ENCODE measurements at places on chromosomes 5 and 9. TPM values are rescaled to one million over a fixed set of nuclear protein-coding genes. Genes with fewer than 3 reads are reported as not detected.

- no peak overlapping the region for H3K27ac ChIP-seq
- no peaks in the 10 kb centered on the region for H3K36me3 ChIP-seq
- H3K27me3 ChIP-seq: no peaks in the 10 kb centered on the region
- no peaks in the 10 kb centered on the region for H3K4me1 ChIP-seq
Observed at GRCh38 chr5:124995421-124995820, 249.0 kb upstream of the ZNF608 start.

Gene OR1J2
- total RNA-seq: not detected

- peak overlapping the region; percentile 65 for H3K4me3 ChIP-seq
- H3K36me3 ChIP-seq: no peaks in the 10 kb centered on the region
- H3K4me1 ChIP-seq: no peaks in the 10 kb centered on the region
- no peak for DNase-seq
- H3K27ac ChIP-seq: no peak overlapping the region
- H3K27me3 ChIP-seq: no peaks in the 10 kb centered on the region
Observed at GRCh38 chr9:131095666-131096268, 564 bp upstream of the AIF1L start.

DNA sequence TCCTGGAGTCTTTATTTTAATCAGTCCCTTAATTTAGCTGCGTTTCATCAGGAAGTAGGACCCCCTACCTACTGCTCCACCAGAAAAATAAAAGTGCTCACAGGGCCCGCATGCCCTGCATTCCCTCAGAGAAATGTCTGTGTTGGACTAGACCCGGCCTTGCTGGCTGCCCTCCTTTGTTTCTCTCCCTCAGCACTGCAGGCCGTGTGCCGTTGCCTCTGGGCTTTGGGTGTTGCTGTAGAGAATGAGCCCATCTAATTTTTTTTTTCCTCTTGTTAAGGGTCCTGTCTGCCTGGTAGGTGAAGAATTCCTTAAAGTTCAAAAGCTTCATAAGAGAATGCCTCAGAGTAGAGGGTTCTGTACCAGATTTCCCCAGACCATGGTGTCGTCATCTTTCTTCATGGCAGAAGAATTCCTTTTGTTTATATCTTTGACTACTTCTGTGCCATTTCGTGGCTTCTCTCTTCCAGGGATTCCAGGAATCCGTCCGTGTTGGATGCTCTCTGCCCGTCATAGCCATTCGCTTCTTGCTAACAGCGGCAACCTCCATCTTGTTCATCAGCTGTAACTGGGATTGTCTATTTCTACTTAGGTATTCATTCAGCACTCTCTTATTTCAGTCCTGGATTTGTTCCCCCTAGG, 49.8 kb upstream of the ANGPTL2 start:
- DNase-seq: no peak
- no peak overlapping the region for H3K27ac ChIP-seq
- H3K4me3 ChIP-seq: no peak overlapping the region
- no peaks in the 10 kb centered on the region for H3K4me1 ChIP-seq
- H3K27me3 ChIP-seq: no peaks in the 10 kb centered on the region

GRCh38 chr9:72743836-72744235, 209.0 kb downstream of the ALDH1A1 start:
- no peaks in the 10 kb centered on the region for H3K36me3 ChIP-seq
- DNase-seq: no peak
- H3K27me3 ChIP-seq: no peaks in the 10 kb centered on the region
- H3K4me3 ChIP-seq: no peak overlapping the region
- H3K4me1 ChIP-seq: no peaks in the 10 kb centered on the region
- H3K27ac ChIP-seq: no peak overlapping the region

DNA sequence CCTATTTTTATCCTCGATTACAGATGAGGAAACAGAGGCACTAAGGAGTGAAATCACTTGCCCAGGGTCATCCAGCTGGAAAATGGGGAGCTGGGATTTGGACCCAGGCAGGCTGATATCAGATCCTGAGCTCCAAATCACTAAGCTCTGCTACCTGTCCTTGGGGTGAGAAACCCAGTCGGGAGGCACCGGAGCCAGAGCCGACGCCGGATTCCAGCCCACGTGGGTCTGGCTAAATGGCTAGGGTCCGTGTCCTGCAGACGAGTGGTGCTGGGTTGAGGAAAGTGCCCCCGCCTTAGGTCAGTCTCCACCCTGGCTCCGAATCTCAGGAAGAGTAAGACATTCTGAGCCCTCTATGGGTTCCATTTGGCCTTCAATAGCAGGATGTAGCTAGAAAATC, 61.3 kb upstream of the GGTA1 start:
- no peak overlapping the region for H3K27ac ChIP-seq
- no peaks in the 10 kb centered on the region for H3K27me3 ChIP-seq
- DNase-seq: no peak
- H3K36me3 ChIP-seq: no peaks in the 10 kb centered on the region
- H3K4me1 ChIP-seq: peaks cover 48% of the 10 kb centered on the region

Gene MAP1B
- 8.5 TPM for total RNA-seq

DNA sequence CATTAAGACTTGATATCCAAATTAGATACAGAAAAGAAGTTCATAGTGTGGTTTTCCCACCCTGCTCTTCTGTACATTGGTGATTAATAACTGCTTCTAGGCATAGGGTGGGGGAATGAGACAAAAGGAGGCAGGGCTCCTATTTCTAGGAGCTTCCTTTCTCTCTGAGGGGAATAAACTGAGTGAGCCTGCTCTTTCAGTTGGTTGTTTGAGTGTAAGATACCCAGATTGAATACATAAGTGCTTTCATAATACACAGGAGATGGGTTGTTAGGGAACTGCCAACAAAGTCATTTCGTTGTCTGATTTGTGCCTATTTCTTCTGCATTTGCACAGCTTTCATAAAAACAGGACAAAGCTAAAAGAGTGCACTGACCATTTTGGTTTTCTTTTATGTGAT, 48.9 kb upstream of the TTC23L start:
- H3K36me3 ChIP-seq: no peaks in the 10 kb centered on the region
- no peak for DNase-seq
- no peaks in the 10 kb centered on the region for H3K27me3 ChIP-seq
- H3K4me1 ChIP-seq: no peaks in the 10 kb centered on the region

- H3K27me3 ChIP-seq: no peaks in the 10 kb centered on the region
- no peaks in the 10 kb centered on the region for H3K4me1 ChIP-seq
- H3K36me3 ChIP-seq: no peaks in the 10 kb centered on the region
- H3K4me3 ChIP-seq: no peak overlapping the region
- no peak overlapping the region for H3K27ac ChIP-seq
Observed at GRCh38 chr9:117444501-117444900, 29.6 kb upstream of the ASTN2 start.

Gene PCDHGB2
- total RNA-seq: 2.4 TPM

DNA sequence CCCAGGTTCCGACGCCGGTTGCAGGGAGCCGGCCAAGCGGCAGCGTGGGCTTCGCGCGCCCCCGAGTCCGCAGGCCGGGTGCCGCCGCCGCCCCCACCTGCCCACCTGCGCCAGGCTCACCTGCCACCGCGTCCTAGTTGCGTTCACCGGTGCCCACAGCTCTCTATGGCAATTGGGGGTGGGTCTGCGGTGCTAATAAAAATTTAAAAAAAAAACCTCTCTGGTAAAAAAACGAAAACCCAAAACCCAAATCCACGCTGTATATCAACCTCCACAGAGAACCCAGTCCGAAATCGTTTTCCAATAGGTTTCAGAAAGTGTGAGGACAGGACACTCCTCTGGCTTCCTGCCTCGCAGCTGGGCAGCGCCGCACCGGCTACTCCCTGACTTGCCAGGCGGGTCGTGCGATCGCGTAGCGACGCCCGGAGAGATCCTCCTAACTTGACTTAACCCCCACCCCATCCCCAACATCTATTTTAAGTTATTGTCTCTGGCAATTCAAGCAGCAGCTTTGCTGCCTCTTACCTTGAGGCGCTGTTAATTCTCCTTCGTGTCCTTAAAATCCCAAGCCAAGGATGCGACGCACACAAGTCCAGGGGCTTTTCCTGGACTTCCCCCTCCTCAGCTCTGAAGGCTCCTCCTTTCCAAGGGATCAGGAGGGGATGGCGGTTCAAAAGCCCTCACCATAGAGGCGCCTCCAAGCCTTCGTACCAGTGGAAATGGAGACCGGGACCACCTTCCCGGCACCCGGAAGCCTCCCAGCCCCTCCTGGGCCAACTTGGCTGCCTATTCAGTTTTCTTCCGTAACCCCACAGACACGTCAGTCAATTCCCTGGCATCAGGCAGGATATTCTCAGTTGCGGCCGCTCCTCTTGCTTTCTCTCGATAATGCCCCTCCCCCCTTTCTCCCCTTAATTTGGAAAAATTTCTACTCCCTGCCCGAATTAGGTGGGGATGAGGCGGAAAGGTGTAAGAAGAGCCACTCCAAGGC, 1639.4 kb upstream of the C9orf72 start:
- H3K36me3 ChIP-seq: no peaks in the 10 kb centered on the region
- H3K27ac ChIP-seq: no peak overlapping the region
- no peaks in the 10 kb centered on the region for H3K27me3 ChIP-seq
- no peak for DNase-seq
- H3K4me3 ChIP-seq: peak overlapping the region; percentile 36
- H3K4me1 ChIP-seq: no peaks in the 10 kb centered on the region

- no peaks in the 10 kb centered on the region for H3K27me3 ChIP-seq
- no peaks in the 10 kb centered on the region for H3K36me3 ChIP-seq
- H3K27ac ChIP-seq: no peak overlapping the region
Observed at GRCh38 chr9:90789408-90789807, 12.2 kb upstream of the SYK start.

DNA sequence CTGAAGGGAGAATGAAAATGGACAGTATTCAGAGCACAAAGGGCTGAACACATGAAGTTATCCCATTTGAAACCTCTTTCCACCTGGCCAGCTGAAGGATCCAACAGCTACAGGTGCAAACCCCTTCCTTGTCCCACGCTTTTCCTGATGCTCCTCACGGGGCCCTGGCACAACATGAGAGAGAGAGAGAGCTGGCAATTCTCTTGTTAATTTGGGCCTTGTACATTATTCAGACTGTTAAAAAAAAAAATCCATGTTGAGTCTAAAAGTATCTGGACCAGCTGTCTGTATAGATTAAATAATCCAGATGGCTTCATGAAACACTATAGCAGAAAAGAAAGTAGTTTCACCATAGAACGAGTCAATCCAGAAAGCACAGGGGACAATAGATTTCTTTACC, 74.1 kb downstream of the HMHB1 start:
- H3K27ac ChIP-seq: no peak overlapping the region
- no peaks in the 10 kb centered on the region for H3K36me3 ChIP-seq
- H3K4me3 ChIP-seq: no peak overlapping the region
- no peaks in the 10 kb centered on the region for H3K27me3 ChIP-seq
- H3K4me1 ChIP-seq: peaks cover 27% of the 10 kb centered on the region

Gene LEAP2
- 1.1 TPM for total RNA-seq

DNA sequence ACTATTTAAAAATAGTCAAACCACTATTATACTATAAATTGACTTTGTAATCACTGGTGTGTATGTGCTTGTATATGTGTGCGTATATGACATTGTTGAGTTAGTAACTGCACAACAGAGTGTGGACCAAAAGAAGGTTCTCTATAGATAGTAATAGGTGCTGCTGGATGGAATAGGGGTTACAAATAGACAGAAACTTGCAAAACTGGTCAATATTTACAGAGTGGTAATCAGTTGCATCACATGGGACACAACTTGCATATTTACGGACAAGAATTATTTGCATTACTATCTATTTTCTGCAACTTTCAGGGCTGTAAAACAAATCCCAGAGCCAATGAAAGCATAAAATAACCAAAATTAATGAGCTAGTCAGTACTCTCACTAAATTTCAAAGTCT, 42.4 kb downstream of the TNFSF8 start:
- H3K4me1 ChIP-seq: no peaks in the 10 kb centered on the region
- DNase-seq: no peak

DNA sequence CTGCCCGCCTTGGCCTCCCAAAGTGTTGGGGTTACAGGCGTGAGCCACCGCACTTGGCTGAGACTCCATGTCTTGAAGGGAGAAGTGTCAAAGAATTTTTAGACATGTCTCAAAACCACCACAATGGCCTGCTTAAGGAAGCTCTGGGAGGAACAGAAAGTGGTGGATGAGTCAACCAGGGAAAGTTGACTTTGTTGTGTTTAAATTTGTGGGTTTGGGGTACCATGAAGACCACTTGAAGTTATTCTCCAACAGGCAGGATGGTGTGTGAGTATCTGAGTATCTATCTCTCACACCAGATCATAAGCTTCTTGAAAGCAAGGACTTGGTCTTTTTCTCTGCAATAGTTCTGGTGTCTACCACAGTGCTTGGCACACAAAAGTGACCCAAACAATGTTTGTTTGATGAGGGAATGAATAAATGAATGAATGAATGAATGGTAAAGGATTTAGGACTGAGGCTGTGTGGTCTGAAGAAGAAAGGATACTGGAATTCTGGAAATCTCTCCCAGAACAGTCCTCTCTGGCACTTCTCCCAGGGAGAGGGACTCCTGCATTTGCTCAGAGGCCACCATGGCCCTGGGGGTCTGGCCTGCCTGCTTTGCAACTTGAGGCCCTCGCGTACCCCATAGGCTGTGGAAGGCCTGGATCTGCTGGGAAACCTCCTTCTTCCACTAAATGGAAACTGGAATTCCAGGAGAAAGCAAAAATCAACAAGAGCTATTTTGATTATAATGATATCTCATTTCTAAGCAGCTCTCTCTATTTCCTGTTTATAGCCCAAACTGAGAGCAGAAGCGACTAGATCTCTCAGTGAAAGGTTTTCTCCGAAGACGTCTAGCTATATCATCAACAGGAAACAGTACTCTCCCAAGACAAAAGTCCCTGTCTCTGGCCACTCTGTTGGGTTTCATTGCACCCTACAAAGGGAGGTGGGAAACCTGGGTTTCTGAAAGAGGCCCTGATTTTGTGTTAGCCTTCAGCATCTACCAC, 187.9 kb downstream of the PALM2AKAP2 start:
- H3K27me3 ChIP-seq: no peaks in the 10 kb centered on the region
- no peaks in the 10 kb centered on the region for H3K36me3 ChIP-seq
- H3K27ac ChIP-seq: peak overlapping the region; percentile 8
- no peaks in the 10 kb centered on the region for H3K4me1 ChIP-seq
- H3K4me3 ChIP-seq: no peak overlapping the region

Gene GPX8
- total RNA-seq: 1.9 TPM

- no peaks in the 10 kb centered on the region for H3K36me3 ChIP-seq
- no peaks in the 10 kb centered on the region for H3K4me1 ChIP-seq
- no peaks in the 10 kb centered on the region for H3K27me3 ChIP-seq
- no peak for DNase-seq
Observed at GRCh38 chr5:146079695-146080373, 25.5 kb downstream of the PLAC8L1 start.

Gene SCGB3A2
- total RNA-seq: not detected

Gene PCDHGA3
- 2.4 TPM for total RNA-seq

GRCh38 chr5:118327389-118327788, 661.0 kb downstream of the DTWD2 start:
- no peak overlapping the region for H3K27ac ChIP-seq
- no peaks in the 10 kb centered on the region for H3K27me3 ChIP-seq
- DNase-seq: no peak

GRCh38 chr5:39411985-39412384, 12.8 kb downstream of the DAB2 start:
- peaks cover 24% of the 10 kb centered on the region for H3K4me1 ChIP-seq
- no peak overlapping the region for H3K4me3 ChIP-seq
- DNase-seq: no peak
- H3K27ac ChIP-seq: peak overlapping the region; percentile 50
- H3K36me3 ChIP-seq: no peaks in the 10 kb centered on the region
- no peaks in the 10 kb centered on the region for H3K27me3 ChIP-seq

All from psoas muscle (tissue), 8 donors.